ENCODE measurements at places on chromosomes 11 and 22. TPM values are rescaled to one million over a fixed set of nuclear protein-coding genes. Genes with fewer than 3 reads are reported as not detected.

Gene KCNJ11
- polyA plus RNA-seq, result not detected

Gene PGR
- not detected for polyA plus RNA-seq

Gene CRELD2
- 51.4 TPM for polyA plus RNA-seq

Gene LRRC75B
- polyA plus RNA-seq, result 4.3 TPM

Gene NXPE4
- polyA plus RNA-seq, result not detected

Gene OR8A1
- not detected for polyA plus RNA-seq

Gene KRTAP5-10
- not detected for polyA plus RNA-seq

Gene PANX1
- 67.1 TPM for polyA plus RNA-seq

Gene GDPD4
- not detected for polyA plus RNA-seq

Gene PCF11
- 16.3 TPM for polyA plus RNA-seq

Gene TMEM9B
- polyA plus RNA-seq, result 41.4 TPM

Gene DGCR6
- polyA plus RNA-seq, result 0.88 TPM

All from keratinocyte (primary cell).